ENCODE measurements at places on chromosomes 16 and 17.
A peak's percentile ranks its signal among the peaks of the same experiment; 100 is the strongest.

GRCh38 chr16:75193265-75193650 lies 13.7 kb downstream of the CTRB2 start:
- no peak for DNase-seq

DNA sequence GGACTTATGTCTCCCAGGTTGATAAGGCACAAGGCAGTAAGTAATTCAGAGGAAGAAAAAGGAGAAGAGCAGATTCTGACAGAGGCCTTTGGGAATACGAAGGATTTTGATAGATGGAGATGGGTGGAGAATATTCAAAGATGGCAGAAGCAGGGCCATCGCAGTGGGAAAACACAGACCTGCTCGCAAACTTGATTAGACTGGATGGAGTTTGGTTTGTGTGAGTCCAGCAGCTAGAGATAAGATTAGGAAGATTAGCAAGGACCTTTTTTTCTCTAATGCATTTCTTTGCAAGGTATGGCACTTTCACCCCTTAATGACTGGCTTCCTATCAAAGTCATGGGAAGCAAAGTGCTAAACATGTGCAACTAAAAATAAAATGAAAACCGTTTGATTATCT lies 196.7 kb downstream of the FTO start:
- no peak for DNase-seq

GRCh38 chr16:88809068-88809675 lies 2.6 kb downstream of the APRT start:
- no peak for DNase-seq

GRCh38 chr16:66691234-66691633 lies 5.3 kb downstream of the CMTM4 start:
- no peak for DNase-seq

- no peak for DNase-seq
Observed at GRCh38 chr16:73213732-73214455, 166.0 kb upstream of the ZFHX3 start.

GRCh38 chr16:1567988-1568387 lies 34.5 kb downstream of the TMEM204 start:
- DNase-seq, result no peak

DNA sequence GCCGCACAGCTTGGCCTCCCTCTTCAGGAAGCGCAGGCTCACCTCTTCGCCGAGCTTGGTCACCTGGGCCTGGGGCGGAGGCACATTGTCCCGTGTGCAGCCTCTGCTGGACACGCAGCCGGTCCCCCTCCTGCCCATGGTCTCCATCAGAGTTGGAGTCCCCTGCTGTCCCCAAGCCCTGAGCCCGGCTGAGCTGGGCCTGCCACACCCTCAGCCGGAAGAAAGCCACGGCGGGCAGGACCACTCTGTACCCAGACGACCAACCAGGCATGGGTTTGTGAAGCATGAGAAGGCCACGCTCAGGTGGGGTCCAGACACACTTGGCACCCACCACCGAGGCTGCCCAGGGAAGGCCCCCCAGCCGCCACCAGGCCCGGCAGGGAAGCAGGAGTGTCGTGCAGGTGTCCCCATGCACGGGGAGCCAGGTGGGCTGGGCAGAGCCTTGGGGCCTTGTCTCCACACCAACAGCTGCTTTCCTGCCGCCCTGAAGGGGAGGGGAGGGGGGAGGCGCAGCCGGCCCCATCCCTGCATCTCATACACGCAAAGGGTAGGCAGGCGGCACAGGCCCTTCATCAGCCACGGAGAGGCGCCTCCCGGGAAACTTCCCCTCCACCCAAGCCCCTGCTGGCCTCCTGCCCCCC lies 5.2 kb downstream of the CCDC154 start:
- DNase-seq, result no peak

DNA sequence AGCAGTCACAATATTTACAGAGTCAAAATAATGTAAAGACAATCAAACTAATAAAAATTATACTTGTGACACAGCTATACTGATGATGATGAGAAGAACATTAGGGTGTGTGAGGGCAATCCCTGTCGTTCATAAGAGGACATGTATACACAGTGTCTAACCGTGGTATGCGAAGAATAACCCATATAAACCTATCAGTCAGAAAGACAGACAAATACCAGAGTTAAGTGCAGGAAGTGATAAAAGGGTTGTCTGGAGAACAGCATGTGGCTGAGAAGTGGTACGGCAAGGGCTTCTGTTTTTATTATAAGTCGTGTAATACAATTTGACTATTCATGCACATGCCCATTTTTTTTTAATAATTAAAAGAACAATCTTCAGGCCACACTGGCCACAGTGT lies 46.7 kb downstream of the LMF1 start:
- no peak for DNase-seq

DNA sequence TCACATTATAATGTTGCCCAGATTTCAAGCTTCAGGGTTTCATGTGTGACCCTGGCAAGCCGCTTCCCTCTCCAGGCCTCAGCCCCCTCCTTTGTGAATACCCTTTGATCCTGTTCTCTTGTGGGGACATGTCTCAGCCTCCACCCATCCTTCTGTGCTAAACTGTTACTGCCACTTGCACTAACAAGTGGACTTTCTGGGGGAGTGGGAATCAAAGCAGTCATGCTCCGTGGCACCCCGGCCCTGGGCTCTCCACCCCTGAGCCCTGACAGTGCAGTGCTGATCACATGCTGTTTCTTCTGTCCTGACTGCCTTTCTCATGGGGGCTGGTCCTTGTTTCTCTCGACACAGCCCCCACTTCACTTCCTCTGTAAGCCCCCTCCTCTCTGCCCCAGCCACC lies 9.7 kb upstream of the DCAF7 start:
- no peak for DNase-seq

DNA sequence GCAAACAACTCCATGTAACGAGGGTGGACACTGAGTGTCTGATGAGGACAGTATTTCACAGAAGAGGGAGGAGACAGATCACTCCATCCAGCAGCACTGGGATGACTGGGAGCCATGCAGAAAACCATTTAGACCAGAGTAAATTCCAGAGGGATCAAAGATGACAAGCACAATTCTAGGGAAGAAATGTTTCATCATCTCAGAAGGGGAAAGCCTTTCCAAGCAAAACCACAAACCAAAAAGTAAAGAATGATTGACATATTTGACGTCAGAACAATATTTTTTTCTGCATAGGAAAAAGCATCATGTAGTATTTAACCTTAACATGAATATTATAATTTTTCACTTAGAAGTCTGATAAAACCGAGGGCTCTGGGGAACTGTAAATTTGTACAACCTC lies 4.8 kb downstream of the DNASE1 start:
- no peak for DNase-seq

- DNase-seq, result no peak
Observed at GRCh38 chr16:81251871-81252270, 13.4 kb downstream of the BCO1 start.

- DNase-seq, result no peak
Observed at GRCh38 chr17:70111201-70111600, 36.2 kb downstream of the KCNJ16 start.

DNA sequence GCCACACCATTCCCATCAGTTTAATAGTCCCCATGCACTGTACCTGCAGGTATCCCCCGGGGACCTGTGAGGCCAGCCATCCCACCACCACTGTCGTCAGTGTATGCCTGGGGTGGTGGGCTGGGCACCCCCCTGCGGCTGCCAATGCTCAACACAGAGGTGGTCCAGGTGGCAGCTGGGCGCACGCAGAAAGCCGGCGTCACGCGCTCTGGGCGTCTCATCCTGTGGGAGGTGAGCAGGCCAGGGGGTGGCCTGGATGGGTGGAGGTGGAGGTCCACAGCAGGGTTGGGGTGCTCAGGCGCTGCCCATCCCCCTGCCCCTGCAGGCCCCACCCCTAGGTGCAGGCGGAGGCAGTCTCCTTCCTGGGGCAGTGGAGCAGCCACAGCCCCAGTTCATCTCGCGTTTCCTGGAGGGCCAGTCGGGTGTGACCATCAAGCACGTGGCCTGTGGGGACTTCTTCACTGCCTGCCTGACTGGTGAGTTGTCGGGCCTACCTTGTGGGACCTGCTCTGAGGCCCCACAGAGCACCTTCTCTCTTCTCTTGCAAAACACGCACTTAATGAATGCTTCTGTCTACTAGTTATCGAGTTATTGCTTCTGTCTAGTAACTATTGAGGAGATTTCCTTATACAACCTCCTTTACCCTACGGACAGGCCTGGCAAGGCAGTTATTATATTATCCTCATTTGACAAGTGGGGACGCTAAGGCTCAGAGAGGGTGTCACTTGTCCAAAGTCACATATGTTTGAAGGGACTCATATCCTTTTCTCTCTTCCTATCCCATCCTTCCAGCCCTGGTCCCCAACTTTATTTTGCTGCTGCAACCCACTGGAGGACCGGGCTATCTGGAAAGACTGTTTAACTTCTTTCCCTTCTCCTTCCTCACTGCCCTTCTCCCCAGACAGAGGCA lies 5.8 kb upstream of the TRAF4 start:
- peak; percentile 79 for DNase-seq

DNA sequence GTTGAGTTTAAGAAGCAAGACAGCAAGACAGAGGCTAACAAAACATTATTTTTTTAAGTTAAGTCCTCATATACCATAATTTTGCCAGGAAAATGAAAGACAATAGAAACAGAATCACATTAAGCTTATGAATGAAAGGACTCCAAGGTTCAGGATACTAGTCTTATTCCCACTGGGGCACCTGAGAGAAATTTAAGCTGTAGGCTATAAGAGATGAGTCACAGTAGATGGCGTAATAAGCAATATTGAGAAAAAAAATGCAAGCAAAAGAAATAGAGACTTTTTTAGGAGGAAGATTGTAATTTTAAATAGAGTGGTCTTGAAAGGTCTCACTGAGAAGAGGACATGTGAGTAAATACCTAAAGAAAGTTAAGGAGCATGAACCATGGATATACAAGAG lies 57.1 kb upstream of the KIF2B start:
- no peak for DNase-seq

DNA sequence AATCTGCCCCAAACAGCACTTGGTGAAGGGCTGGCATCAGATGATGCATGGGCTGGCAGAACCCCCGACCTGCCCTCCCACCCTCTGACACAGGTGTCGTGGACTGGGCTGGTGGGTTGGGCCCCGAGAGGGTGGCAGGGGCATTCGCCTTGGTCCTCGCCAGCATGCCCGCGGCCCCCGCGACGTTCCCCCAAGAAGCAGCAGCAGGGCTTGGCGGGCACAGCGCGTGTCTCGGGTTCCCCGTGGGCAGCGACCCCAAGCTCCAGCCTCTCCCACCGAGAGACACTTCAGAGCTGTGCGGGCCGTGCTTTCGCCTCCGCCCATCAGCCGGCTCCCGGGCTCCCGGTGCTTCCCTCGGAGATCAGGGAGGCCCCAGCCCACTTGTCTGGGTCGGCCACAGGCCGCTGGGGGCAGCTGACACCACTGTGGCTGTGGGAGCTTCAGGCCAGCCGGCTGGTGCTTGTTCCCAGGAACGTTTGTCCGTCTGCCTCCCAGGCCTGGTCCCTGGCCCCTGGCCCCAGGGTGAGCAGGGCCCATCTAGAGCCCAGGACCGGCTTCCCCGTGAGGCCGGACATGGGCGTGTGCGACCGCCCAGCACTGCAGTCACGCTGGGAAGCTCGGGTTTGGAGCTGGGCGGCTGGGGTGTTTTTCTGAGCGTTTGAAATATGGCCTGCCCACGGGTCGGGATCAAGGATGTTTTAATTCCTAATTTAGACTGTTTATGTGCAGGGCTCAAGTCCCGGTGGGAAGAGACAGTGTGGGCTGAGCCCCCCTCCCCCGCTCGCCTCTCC lies 16.6 kb downstream of the CACNA1H start:
- DNase-seq, result no peak

- no peak for DNase-seq
Observed at GRCh38 chr17:20074489-20074888, 65.3 kb downstream of the SPECC1 start.

DNA sequence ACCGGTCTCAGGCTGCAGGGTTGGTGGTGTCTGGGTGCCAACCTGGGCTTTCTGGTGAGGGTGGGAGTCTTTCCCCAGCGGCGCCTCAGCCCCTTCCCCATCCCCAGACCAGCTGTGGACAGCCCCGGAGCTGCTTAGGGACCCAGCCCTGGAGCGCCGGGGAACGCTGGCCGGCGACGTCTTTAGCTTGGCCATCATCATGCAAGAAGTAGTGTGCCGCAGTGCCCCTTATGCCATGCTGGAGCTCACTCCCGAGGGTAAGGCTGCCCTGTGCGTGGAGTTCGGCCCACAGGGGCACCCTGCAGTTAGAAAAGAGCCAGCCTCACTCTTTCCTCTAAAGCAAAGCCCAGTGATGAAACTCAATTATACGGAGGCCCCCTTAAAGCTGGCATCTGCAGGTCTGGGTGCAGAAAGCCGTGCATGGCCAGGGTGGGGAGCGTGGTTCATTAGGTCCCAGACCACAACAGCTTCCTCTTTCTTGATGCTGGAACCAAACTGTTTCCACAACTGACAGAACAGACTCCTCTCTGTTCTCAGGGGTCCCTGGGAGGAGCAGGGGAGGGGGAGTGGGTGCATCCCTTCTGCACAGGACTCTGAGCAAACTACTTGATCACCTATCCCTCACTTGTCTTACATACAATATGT lies 10.7 kb downstream of the GUCY2D start:
- DNase-seq, result no peak

DNA sequence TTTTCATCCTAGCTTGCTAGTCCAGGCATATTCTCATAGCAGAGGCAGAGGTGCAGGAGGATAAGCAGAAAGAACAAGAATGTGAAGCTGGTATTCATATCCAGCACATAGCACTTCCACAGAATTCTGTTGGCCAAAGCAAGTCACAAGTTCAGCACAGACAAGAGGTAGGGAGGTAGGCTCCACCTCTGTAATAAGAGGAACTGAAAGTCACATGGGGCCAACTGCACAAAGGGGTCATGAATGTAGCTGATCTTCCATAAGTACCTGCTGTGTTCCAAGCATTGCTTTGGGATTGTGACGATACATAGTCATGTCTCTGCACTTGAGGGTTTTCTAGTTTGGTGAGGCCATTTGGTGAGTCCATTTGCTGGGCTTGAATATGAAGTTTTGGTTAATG lies 110.8 kb upstream of the MPHOSPH6 start:
- DNase-seq, result no peak

GRCh38 chr17:35548978-35549377 lies 11.5 kb upstream of the SLFN12L start:
- DNase-seq, result no peak

DNA sequence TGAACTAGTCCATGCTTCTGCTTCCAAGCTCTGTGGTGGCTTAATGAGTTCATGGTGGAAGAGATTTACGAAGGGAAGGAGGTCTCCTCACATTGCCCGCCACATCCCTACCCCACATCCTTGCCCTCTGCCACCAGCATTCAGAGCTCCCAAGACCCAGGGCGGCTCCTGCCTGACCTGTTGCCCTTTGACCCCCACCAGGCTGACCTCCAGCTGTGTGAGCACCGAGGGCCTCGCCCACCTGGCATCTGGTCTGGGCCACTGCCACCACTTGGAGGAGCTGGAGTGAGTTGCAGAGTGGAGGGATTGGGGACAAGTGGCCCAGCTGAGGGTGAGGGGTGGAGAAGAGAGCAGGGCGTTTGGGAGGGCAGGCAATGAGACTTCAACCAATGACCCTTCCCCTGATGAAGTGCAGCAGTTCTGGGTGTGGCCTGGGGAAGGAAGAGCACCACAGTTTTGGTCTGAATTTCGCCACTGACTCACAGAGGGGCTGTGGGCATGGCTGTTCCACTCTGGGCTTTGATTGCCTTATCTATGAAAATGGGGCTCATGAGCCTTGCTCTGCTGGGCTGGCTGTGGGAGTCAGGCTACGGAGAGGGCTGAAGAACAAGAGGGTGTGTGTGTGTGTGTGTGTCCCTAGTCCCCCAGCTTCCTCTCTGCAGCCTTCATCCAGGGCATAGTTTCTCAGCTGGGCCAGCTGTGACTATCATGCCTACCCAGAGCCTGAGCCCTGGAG lies 22.6 kb upstream of the CPNE2 start:
- no peak for DNase-seq

All from kidney tubule cell (primary cell).